Lung (tissue), 17 donors: ENCODE measurements at places on chromosomes 4 and X. TPM values are rescaled to one million over a fixed set of nuclear protein-coding genes. Genes with fewer than 3 reads are reported as not detected.

- no peaks in the 10 kb centered on the region for H3K36me3 ChIP-seq
- DNase-seq: no peak
- no peaks in the 10 kb centered on the region for H3K27me3 ChIP-seq
- no peak overlapping the region for H3K4me3 ChIP-seq
- no peak overlapping the region for H3K27ac ChIP-seq
- H3K4me1 ChIP-seq: no peaks in the 10 kb centered on the region
Observed at GRCh38 chrX:85685843-85686242, 306.4 kb upstream of the POF1B start.

DNA sequence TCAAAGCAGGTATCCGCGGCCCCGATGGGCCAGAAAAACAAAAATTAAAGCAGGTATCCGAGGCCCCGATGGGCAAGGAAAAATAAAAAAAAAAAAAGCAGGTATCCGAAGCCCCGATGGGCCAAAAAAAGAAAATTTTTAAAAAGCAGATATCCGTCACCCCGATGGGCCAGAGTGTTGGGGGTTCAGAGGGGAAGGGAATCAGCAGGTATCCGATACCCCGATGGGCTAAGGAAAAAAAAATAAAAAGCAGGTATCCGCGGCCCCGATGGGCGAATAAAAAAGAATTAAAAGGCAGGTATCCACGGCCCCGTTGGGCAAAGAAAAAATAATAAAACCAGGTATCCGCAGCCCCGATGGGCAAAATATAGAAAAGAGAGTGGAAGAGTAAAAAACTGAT lies 289.0 kb downstream of the CHIC1 start:
- no peaks in the 10 kb centered on the region for H3K36me3 ChIP-seq
- H3K27me3 ChIP-seq: no peaks in the 10 kb centered on the region
- H3K27ac ChIP-seq: no peak overlapping the region
- DNase-seq: no peak

DNA sequence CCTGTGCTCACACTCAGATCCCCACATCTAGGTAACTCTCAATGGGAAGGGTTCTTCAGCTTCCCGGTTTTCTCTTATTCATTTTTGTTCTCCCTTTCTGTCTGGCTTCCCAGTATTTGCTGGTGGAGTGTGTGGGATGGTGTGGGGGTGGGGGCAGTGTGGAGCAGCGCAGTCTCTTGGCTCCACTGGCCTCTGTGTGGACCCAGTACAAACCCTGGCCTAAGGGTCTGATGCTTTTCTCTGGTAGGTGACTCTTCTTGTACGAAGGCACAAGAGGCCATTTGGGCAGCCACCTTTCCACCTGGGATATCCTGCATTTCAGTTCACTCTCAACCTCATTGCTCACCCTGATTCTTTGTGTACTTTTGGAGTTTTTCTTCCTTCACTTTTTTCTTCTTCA lies 71.3 kb downstream of the NBDY start:
- H3K4me1 ChIP-seq: peaks cover 8% of the 10 kb centered on the region
- no peaks in the 10 kb centered on the region for H3K36me3 ChIP-seq
- no peak overlapping the region for H3K4me3 ChIP-seq
- no peaks in the 10 kb centered on the region for H3K27me3 ChIP-seq

Gene GAGE12F
- polyA plus RNA-seq: not detected

DNA sequence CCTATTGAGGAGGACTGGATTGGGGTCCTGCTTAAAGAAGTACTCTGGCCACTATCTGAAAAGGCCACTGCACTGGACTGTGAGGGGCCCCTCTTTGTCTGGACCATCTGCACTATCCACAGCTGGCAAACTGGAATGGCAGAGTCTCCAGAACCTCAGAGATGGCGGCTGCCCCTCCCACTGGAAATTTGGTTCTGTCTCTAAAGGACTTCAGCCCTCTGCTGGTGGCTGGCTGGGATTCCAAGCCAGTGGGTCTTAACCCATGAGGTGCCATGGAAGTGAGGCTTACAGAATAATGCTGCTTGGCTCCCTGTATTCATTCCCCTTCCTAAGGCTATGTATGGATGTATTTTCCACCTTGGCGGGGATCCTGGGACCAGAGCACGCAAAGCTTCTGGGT lies 41.6 kb upstream of the CYLC1 start:
- DNase-seq: no peak
- no peaks in the 10 kb centered on the region for H3K27me3 ChIP-seq
- no peak overlapping the region for H3K27ac ChIP-seq
- no peak overlapping the region for H3K4me3 ChIP-seq

DNA sequence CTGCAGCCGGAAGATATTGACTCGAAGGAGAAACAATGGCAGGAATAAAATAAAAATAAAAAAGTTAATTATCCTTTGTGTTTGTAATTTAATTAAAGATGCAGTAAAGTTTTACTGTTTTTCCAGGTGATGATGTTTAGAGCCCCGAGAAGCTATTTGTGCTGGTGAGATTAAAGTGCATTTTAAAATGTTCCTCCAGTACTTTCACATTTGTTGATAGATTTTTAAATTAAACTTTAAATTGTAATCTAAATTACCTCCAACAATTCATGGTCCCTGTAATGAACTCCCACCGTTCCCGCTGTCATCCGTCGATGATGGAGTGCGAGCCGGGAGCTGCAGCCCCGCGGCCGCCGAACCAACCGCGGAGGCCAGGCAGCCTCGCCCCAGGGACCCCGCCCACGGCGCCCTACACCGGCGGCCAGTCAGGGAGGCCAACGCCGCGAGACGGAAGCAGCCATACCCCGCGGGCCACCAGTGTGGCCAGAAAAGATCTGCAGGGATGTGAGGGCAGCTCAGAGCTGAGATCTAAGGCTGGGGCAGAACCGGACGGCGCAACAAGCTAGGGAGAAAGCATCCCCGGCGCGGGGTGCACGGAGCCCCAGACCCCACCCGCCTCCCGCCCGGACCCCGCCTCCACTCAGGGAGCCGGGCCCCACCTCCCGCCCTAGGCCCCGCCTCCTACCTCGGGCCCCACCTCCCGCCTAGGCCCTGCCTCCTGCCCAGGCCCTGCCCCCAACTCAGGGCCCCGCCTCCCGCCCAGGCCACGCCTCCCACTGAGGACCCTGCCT lies 104.0 kb downstream of the FAM53A start:
- H3K27ac ChIP-seq: peak overlapping the region; percentile 46
- no peaks in the 10 kb centered on the region for H3K4me1 ChIP-seq
- peak; percentile 70 for DNase-seq
- peak overlapping the region; percentile 47 for H3K4me3 ChIP-seq

Gene GAGE10
- polyA plus RNA-seq: not detected

GRCh38 chr4:3481113-3481531 lies 18.0 kb downstream of the DOK7 start:
- H3K4me1 ChIP-seq: no peaks in the 10 kb centered on the region
- H3K36me3 ChIP-seq: no peaks in the 10 kb centered on the region

GRCh38 chr4:72971572-72971971 lies 97.9 kb downstream of the COX18 start:
- peaks cover 14% of the 10 kb centered on the region for H3K4me1 ChIP-seq
- no peaks in the 10 kb centered on the region for H3K36me3 ChIP-seq
- H3K27ac ChIP-seq: no peak overlapping the region
- no peak overlapping the region for H3K4me3 ChIP-seq

DNA sequence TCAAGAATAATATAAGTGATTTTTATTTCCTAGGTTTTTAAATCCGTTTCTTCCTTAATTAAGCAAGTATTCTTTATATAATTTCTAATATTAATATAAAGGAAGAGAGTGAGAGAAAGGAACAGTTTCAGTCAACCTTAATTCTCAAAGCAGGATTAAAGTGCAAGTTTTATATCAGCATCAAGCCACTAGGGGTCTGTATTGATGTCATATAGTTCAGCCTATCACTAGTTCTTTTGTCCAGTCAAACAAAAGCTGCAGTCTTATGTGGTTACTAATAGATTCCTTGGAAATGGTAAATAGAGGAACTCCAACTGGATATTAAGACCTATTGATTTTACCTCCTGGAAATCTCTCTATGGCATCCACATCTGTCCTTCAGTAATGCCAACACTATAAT lies 82.0 kb downstream of the NAP1L3 start:
- H3K4me1 ChIP-seq: no peaks in the 10 kb centered on the region
- H3K27ac ChIP-seq: no peak overlapping the region
- H3K27me3 ChIP-seq: no peaks in the 10 kb centered on the region
- H3K36me3 ChIP-seq: no peaks in the 10 kb centered on the region

DNA sequence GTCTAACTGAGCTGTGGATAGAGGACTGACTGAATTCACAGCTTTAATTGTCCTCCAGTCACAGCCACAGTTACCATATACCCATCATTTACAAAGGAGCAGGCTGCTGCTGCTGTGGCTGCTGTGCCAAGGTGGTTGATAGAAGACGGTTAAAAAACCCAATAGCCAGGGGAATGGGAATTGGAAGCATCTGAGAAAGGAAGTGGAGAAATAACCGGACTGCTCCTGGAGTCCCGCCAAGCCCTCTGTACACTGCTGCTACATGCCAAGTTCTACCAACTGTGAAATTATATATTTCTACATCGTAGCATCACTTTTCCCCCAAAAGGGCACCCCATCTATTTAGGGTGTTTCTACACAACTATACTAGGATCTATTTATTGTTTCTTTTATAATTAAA lies 279.7 kb upstream of the ARX start:
- H3K27ac ChIP-seq: no peak overlapping the region
- no peaks in the 10 kb centered on the region for H3K4me1 ChIP-seq
- H3K27me3 ChIP-seq: no peaks in the 10 kb centered on the region
- no peak for DNase-seq
- H3K36me3 ChIP-seq: no peaks in the 10 kb centered on the region

GRCh38 chr4:41476310-41476885 lies 61.6 kb upstream of the LIMCH1 start:
- no peaks in the 10 kb centered on the region for H3K36me3 ChIP-seq
- peak overlapping the region; percentile 63 for H3K27ac ChIP-seq
- peaks cover 9% of the 10 kb centered on the region for H3K4me1 ChIP-seq
- no peaks in the 10 kb centered on the region for H3K27me3 ChIP-seq
- DNase-seq: no peak

Gene GAGE2A
- polyA plus RNA-seq: not detected

- H3K27me3 ChIP-seq: no peaks in the 10 kb centered on the region
- H3K27ac ChIP-seq: peak overlapping the region; percentile 96
- no peaks in the 10 kb centered on the region for H3K36me3 ChIP-seq
- no peak for DNase-seq
- H3K4me1 ChIP-seq: peaks cover 5% of the 10 kb centered on the region
Observed at GRCh38 chr4:145176641-145177432, 3.6 kb downstream of the OTUD4 start.

Gene FAM114A1
- 9.5 TPM for polyA plus RNA-seq

Gene PIR
- polyA plus RNA-seq: 12.8 TPM

Gene FAM53A
- polyA plus RNA-seq: 2.3 TPM

Gene NXF2
- 0.37 TPM for polyA plus RNA-seq

GRCh38 chr4:80374180-80374579 lies 38.6 kb downstream of the CFAP299 start:
- H3K4me3 ChIP-seq: no peak overlapping the region
- no peak for DNase-seq
- H3K27me3 ChIP-seq: no peaks in the 10 kb centered on the region
- H3K4me1 ChIP-seq: no peaks in the 10 kb centered on the region
- H3K36me3 ChIP-seq: no peaks in the 10 kb centered on the region
- no peak overlapping the region for H3K27ac ChIP-seq

DNA sequence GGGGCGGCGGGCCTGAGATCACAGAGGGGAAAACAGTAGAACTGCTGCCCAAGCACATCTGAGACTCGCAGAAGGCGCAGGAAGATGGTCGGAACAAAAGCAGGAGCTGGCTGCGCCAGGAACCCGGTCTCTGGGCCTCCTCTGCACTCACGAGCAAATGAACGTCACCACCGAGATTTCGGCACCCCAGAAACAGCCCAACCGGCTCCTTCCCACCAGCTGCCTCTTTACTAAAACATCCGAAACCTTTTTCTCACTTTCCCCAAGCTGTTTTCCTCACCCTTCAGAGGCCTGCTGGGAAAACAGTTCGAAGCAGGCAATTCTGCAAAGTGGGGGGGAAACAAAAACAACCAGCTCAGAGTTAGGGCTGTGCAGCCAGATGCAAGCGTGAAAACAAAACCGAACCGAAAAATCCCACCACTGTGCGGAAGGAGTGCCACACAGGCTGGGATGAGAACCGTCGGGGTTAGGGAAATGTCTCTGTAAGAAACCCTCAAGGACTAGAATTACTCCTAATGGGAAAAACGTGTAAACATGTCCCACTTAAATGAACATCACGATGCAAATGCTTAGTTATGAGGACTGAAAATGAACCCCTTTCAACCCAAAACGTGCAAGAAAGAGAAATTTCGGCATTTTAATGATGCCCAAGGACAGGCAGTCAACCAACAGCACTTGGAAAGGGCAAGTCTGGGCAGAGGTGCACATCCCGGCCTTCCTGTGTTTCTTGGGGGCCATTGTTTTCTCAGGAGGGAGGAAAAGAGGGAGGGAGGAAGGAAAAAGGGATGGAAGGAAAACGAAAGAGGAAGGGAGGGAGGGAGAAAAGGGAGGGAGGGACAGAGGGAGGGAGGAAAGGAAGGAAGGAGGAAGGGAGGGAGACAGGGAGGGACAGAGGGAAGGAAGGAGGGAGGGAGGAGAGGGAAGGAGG lies 15.8 kb downstream of the DHRSX start:
- peaks cover 5% of the 10 kb centered on the region for H3K4me1 ChIP-seq
- no peak overlapping the region for H3K4me3 ChIP-seq
- H3K27ac ChIP-seq: peak overlapping the region; percentile 21
- H3K36me3 ChIP-seq: peaks cover 37% of the 10 kb centered on the region
- no peaks in the 10 kb centered on the region for H3K27me3 ChIP-seq

DNA sequence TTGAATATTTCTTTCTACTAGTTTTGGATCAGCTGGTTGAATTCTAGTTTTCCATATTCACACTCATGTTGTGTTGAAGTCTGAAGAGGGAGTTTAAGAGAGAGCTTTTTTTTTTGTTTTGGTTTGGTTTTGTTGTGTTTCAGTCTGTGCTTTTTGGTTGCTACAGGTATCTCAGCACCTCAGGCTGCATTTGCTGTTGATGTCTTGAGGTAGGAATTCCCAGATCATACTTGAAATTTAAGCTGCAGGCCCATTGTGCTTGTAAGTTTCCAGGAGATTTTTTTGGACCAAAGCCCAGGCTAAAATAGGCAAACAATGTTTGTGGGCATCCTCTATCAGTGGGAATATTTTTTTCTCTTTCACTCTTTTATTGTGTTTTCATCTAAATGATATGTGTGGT lies 190.2 kb upstream of the AGA start:
- no peaks in the 10 kb centered on the region for H3K36me3 ChIP-seq
- no peaks in the 10 kb centered on the region for H3K27me3 ChIP-seq
- H3K27ac ChIP-seq: no peak overlapping the region
- no peak overlapping the region for H3K4me3 ChIP-seq

GRCh38 chr4:87410679-87411078 lies 11.7 kb upstream of the NUDT9 start:
- no peaks in the 10 kb centered on the region for H3K27me3 ChIP-seq
- no peak overlapping the region for H3K4me3 ChIP-seq
- no peaks in the 10 kb centered on the region for H3K36me3 ChIP-seq
